ENCODE measurements at places on chromosomes 1 and 21. TPM values are rescaled to one million over a fixed set of nuclear protein-coding genes. Genes with fewer than 3 reads are reported as not detected.

The FCMR gene
- 1.1 TPM for total RNA-seq

The LEMD1 gene
- total RNA-seq = not detected

The FCRLB gene
- total RNA-seq = 3.0 TPM

The UTS2 gene
- not detected for total RNA-seq

The ARTN gene
- total RNA-seq = not detected

The SYCP1 gene
- total RNA-seq = not detected

The PACC1 gene
- total RNA-seq = 36.3 TPM

The DRAXIN gene
- 0.68 TPM for total RNA-seq

DNA sequence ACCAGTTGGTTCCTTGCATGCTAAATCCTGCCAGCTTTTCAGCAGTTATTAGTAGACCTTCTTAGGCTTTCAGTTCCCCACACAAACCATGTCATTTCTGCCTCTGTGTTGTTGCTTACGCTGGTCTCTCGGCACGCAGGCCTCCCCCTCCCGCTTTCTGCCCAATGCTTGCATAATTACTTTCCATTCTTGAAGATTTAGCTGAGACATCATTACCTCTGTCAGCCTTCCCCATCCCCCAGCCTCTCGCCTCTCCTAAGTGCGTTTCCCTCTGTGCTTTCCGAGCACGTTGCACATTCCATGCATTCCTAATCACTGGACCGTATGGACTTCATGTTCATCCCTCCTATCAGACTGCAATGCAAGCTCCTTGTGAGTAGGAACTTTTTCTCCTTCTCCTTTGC lies 26.8 kb downstream of the TSHB start:
- no peak for DNase-seq

DNA sequence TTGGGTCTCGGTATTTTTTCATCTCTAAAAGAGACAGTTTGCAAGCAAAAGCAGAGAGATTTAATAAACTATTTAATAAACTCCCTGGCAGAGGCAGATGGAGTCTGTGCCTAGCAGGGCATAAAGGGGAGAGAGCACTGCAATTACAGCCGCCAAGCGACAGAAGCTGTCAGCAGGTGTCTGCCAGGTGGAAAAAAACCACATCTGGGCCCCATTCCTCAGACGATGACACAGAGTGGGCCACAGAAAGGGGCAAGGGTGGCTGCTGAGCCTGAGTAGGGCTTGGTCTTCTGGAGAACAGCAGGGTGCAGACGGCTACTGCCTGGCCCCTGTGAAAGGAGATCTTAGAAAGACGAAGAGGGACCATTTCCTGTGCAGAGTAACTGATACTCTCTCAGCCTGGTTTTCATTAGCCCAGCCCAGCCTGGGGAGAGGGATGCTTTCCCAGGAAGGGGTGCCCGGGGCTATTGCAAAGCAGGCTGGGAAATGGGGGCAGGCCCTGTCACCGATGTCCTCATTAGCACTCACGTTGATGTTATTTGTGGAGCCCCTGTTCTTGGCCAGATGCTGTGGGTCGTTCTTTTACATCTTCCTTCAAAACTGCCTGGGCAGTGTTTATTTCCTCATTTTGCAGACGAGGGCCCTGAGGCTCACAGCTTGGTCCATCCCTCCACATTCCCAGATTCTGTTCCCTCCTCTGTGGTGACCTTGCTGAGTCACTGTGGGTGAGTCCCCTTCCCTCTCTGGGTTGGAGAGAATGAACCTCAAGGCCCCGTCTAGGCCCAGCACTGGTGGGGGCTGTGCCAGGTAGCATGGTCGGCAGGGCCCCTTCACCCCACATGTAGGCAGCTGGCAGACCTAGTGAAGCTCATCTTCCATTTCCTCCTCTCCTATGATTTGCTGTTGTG lies 472.7 kb downstream of the PTPRU start:
- DNase-seq = no peak

DNA sequence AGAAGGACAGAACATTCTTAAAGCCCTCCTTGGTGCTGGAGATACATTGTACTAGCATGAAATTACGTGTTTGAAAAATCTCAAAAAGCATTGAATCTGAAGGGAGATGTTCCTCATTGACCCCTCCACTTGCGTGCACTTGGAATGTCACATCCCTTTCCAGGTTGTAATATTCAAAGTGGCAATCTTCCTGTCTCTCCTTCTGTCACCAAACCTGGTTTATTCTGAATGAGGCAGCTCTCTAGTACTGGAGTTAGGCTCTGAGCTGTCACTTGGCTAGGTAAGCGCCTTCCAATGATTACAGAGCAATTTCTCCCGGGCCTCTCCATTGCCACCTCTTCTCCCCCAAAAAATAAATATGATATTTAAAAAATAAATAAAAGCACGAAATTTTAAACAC lies 855 bp downstream of the DSCAM start:
- no peak for DNase-seq

DNA sequence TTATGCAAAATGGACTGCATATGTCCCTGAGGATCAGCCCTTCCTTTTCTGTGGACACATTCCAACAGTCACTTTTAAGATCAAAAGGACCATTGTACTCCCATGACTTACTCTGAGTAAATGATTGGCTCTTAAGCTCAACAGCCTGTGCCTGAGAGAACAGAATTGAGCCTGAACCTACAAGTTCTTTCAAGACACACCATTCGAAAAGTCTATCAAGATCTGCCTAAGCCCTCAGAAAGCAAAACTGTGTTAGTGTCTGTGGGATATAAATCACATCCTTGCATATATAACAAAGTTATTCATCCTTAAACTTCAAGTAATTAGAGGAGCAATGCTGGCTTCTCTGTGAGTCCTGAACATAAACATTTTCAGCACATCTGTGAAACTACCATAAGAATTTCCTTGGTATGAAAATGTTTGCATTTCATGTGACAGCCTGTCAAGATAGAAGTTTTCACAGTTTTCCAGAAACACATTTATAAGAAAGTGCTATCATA lies 41.6 kb downstream of the PCNX2 start:
- no peak for DNase-seq

- no peak for DNase-seq
Observed at GRCh38 chr1:217067642-217068041, 344.4 kb upstream of the ESRRG start.

GRCh38 chr1:6912518-6912917 lies 127.3 kb downstream of the CAMTA1 start:
- no peak for DNase-seq

DNA sequence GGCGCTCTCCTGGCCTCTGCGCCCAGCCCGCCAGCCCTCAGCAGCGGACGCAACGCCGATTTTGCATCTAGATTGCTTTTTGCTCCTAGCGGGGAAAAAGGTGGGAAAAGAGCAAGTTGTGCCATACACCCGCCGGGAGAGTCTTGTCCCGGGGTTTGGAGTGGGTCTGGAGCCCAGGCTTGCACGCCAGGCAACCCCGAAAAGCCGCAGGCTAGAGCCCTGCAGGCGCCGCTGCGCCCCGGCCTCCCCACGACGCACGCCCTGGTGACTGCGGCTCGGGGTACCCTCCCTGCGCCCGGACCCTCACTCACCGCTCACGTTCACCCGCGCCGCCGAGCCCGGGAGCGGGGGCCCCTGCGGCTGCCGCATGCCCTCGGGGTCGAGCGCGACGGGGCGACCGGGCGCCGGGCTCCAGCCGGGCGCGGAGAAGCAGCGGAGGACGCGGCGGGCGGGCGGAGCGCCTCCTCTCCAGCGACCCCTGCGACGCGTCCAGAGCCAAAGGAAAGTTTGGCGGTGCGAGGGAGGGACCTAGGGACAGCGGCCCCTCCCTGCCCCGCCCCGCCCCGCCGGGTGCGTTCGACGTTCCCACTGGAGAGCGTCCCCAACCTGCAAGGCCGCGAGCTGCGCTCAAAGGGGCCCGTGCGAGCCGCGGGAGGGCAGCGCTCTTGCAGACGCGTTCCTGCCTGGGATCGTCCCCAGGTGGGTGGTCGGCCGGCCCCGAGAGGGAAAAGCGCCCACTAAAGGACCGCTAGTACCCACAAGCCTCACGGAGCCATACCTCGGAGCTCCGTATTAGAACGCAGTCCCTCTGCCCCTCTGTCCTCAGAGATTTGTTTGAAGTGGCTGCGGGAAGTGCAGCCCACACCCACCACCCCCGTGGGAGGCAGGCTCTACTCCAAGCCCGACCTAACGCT lies at the start of gene LPAR3:
Gene LPAR3, minus strand, starts transcription at position 502 of the 914 bp plus-strand sequence. CDS start 27,086 bp downstream, outside the sequence.
- no peak for DNase-seq

DNA sequence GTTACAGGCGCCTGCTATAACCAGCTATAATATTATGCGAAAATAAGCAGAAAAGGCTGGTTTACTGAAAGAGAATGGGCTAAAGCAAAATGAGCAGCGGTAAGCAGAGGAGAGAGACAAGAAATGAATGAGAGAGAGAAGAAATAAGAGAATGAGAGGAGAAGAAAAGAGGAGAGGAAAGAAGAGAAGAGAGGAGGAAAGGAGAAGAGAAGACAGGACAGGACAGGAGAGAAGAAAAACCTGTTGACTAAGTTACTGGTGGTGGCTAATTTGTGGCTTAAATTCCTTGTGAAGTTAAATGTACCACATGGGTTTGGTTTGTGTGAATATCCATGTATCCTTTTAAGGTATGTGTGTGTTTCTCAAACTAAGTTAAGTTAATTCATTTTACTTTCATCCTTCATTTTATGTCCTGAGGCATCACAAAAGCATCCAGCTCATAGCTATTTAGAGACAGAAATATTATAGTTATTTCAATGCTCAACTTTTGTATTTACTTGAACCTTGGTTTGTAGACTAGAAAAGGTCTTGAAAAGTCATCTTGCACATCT lies 3.1 kb upstream of the DDR2 start:
- no peak for DNase-seq

GRCh38 chr1:43232074-43232473 lies 37.7 kb upstream of the TMEM125 start:
- DNase-seq = peak; percentile 71
